IMR-90 (cell line): ENCODE measurements at places on chromosomes 1 and 21. TPM values are rescaled to one million over a fixed set of nuclear protein-coding genes. Genes with fewer than 3 reads are reported as not detected.

- DNase-seq = peak; percentile 58
These were observed 121.0 kb upstream of the TSPAN2 start for GRCh38 chr1:115210302-115210711.

GRCh38 chr1:157142765-157143423 is 4.7 kb upstream of the ETV3 start:
- DNase-seq = no peak

- no peak for DNase-seq
These were observed 10.1 kb downstream of the AHCYL1 start for GRCh38 chr1:109994654-109995053.

GRCh38 chr1:97608272-97608671 is 312.6 kb downstream of the DPYD start:
- no peak for DNase-seq

DNA sequence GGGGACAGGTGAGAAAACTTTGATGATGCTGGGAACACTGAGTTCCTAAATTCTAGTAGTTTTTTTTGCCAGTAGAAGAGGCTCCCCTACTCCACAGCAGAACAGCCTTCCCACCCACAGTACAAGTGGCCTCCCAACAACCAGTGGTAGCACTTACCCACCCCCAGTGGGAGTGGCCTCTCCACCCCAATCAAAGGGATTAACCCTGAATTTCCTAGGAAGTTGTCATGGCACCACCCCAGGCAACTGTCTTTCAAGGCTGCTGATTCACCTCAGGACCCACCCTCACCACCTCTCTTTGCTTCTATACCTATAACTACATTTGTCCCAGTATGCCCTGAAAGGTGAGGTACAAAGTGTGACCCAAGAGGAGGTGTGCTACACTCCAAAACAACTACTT is 81.4 kb upstream of the PRDX6 start:
- no peak for DNase-seq

DNA sequence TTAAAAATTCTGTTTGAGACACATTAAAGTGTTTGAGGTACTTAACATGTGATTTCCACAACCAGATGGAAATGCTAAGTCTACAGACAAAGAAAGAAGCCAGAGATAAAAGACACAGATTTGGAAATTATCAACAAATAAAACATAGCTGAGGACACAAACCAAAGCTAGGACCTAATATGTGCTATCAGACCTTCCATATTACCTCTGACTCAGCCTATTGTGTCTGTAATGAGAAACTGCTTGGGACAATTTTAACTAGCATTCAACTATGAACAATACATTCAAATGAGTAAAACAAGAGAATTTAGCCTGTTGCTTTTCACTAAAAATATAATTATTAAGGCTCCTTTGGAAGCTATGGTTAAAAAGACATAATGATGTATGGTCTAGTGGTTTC is 54.6 kb downstream of the WNT2B start:
- DNase-seq = no peak

GRCh38 chr1:114216431-114217173 is 62.9 kb upstream of the SYT6 start:
- no peak for DNase-seq

DNA sequence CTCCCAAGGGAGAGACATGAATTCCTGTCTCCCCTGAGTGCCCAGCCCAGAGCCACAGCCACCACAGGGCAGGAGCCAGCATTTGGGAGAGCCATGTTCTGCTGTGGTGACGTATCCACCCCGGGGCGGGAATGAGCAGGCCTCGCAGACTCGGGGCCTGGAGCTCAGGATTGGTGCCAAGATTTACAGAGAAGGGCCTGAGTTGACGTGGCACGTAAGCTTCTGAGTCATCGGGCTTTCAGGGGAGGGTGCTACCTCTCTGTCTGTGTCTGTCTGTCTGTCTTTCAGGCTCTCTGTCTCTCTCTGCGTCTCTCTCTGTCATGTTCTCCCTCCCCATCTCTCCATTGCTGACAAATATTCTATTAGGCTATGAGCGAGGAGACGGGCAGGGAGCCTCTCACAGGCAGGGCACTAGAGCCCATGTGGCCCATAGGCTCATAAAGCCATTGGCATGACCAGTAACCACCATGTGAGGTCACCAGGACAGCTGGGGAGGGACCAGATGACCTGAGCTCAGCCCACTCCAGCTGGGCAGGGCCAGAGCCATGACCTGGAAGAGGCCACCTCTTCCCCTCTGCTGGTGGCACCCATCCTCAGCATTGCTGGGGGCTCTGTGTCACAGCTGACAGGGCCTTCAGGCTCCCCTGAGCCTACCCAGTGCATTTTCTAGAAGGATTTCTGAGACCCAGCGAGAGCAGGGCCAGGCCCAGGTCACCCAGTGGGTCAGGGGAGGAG is 300.0 kb upstream of the VAMP3 start:
- DNase-seq = peak; percentile 99

DNA sequence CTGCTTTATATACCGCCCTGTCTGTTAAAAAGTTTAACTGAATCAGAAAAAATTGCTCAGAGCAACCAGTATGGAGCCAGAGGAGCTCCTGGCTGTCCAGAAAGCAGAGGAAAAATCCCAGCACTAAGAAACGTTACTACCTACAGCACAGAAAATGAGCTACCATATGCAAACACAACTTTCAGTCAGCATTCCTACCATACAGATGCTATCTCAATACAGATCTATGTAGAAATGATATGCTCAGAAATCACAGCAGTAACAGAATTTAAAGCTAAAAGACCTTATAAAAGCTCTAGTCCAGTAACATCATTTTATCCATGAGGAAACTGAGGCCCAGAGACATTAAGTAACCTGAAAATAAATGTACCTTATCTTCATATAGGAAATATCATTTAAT is 38.7 kb downstream of the PCNX2 start:
- no peak for DNase-seq

DNA sequence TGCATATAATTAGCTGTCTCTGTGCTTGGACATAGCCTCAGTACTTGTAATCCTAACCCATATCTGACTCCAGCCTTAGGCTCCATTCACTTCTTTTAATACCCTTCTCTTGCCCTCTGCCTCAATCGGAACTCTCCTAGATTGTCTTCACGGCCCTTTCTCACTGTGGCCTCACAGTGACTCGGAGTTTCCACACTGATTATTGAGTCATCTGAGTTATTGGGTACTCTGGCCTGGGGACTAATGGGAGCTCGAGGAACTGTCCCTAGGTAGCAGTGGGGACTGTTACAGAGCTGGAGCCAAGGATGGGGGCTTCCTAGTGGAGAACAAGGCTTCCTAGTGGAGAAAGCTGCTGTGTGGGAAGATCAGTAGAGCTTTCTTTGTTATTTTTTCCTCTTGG is 17.0 kb downstream of the TRAF5 start:
- peak; percentile 31 for DNase-seq

DNA sequence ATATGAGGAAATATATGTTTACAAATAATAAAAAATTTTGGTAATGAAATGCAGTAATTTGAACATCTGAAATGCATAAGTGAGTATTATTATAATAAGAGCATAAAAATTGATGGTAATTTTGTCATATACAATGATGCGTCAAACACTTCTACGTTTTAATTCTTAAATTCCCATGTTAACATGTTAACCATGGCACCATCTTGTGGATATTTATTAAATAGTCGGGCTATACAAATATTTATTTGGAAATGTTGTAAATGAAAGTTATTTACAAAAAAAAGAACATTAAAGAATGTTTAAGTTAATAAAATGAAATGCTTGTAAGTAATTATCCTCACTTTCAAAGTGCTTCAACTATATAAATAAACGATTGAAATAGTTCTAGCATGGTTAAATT is 57.2 kb upstream of the C1orf185 start:
- DNase-seq = no peak

DNA sequence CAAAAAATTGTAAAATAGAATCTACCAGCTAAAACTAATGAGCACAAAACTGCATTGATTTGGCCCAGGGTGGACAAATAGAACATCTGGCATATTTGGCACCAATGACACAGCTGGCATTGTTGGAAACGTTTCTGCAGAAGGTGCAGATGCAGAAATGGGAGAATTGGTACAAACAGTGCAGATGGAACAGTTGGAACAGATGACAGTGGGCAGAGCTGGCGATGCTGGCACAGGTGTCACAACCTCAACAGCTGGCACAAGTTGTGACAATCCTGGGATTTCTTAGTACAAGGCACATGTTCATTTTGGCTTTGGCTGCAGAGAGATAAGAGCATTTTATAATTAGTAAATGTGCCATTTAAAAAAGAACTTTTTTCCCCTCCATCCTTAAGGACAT is 91.1 kb upstream of the ZBTB18 start:
- DNase-seq = no peak

Gene PRR9
- not detected in 2 replicates for polyA plus RNA-seq

Gene MAPKAPK2
- 60.7 and 66.4 TPM in 2 replicates for polyA plus RNA-seq

Gene KRTAP19-8
- polyA plus RNA-seq = not detected in 2 replicates

Gene CD52
- polyA plus RNA-seq = 1.3 and 1.6 TPM in 2 replicates

Gene SLC30A10
- polyA plus RNA-seq = not detected in 2 replicates

Gene CA14
- polyA plus RNA-seq = not detected in 2 replicates

Gene SLAMF9
- 0.27 and 0.67 TPM in 2 replicates for polyA plus RNA-seq

Gene ADAMTSL4
- polyA plus RNA-seq = 11.3 and 12.2 TPM in 2 replicates

Gene GUCA2A
- not detected in 2 replicates for polyA plus RNA-seq
